Left ventricle myocardium inferior (tissue), 1 donor: ENCODE measurements at places on chromosomes 12 and 14. TPM values are rescaled to one million over a fixed set of nuclear protein-coding genes. Genes with fewer than 3 reads are reported as not detected.
A peak's percentile ranks its signal among the peaks of the same experiment; 100 is the strongest.

DNA sequence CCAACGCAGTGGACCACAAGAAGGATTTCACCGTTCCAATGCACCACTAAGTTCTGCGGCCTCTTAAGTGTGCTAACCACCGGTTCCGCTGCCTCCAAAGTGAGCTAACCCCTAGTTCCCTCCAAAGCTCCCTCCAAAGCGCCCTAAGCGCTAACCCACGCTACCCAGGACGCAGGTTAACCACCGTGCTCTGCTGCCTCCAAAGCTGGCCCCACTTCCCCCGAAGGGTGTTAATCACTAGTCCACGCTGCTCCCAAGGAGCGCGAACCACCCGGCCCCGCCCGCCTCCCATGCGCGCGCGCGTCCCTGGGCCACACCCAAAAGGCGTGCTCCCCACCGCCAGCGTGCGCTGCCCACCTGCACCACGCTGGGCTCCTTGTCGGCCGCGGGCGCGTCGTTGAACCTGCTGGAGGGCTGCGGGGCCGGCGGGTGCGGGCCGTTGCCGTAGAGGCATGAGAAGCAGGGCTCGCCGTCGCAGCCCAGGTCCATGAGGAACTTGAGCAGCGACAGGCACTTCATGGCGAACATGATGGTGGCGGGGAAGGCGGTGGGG, 11.7 kb downstream of the FAM181A start:
- no peak overlapping the region for H3K27ac ChIP-seq
- H3K36me3 ChIP-seq, result peaks cover 85% of the 10 kb centered on the region
- peak overlapping the region; percentile 46 for H3K4me3 ChIP-seq
- peaks cover 28% of the 10 kb centered on the region for H3K4me1 ChIP-seq

DNA sequence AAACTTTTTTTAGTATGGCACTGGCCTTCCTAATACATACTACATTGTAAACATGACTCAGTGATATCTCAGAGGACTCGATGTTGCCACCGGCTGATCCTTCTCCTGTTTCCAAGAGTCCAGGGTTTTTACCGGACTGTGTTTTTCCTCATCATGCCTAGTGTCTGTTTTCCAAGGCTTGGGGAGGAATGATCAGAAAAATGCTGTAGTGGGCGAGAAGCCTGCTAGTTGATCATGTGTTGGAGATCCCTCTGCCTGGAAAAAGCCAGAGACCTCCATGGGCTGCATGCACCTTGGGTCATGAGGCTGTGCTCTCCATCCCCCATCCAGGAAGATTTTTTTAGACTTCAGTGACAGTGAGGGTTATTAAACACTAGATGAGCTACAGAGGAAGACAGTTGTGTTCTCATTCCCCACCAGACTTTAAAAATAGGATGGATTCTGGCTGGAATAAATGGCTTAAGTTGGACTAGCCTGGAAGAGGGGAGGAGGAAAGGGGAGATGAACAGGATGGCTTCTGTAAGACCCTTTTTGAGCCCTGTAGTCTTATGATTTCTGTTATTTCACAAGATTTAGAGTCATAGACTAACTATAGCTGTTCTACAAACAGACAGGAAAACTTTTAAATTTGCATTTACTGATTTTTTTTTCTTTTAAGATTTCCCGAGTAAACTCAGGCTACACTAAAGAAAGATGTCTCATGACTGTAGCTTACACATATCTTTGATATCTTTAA, 145.7 kb downstream of the SAMD4A start:
- no peak for DNase-seq
- no peaks in the 10 kb centered on the region for H3K36me3 ChIP-seq
- peaks cover 94% of the 10 kb centered on the region for H3K4me1 ChIP-seq
- H3K4me3 ChIP-seq, result peak overlapping the region; percentile 26

GRCh38 chr14:87940382-87940781, 52.6 kb downstream of the GALC start:
- H3K4me1 ChIP-seq, result no peaks in the 10 kb centered on the region
- no peak overlapping the region for H3K4me3 ChIP-seq
- H3K36me3 ChIP-seq, result peaks cover 71% of the 10 kb centered on the region
- no peaks in the 10 kb centered on the region for H3K27me3 ChIP-seq

DNA sequence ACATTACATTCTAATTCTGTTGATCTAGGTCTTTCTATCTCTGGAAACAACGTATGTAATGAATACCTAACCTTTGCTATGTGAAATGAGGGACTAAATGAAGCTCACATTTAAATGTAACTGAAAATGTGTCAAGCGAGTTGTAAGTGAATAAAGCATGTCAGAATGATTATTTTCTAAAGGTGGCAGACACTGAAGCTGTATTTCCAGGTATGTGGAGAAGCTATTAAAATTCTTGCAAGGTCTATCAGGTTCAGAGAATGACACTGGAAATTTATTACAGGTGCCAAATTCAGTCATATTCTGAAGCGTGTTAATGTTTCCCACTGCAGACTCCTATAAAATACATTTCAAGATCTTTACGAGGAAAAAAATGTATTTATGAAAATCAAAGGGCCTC, 641.4 kb downstream of the RPS29 start:
- no peaks in the 10 kb centered on the region for H3K27me3 ChIP-seq
- no peak for DNase-seq
- no peaks in the 10 kb centered on the region for H3K36me3 ChIP-seq
- H3K27ac ChIP-seq, result no peak overlapping the region
- H3K4me1 ChIP-seq, result no peaks in the 10 kb centered on the region
- no peak overlapping the region for H3K4me3 ChIP-seq

DNA sequence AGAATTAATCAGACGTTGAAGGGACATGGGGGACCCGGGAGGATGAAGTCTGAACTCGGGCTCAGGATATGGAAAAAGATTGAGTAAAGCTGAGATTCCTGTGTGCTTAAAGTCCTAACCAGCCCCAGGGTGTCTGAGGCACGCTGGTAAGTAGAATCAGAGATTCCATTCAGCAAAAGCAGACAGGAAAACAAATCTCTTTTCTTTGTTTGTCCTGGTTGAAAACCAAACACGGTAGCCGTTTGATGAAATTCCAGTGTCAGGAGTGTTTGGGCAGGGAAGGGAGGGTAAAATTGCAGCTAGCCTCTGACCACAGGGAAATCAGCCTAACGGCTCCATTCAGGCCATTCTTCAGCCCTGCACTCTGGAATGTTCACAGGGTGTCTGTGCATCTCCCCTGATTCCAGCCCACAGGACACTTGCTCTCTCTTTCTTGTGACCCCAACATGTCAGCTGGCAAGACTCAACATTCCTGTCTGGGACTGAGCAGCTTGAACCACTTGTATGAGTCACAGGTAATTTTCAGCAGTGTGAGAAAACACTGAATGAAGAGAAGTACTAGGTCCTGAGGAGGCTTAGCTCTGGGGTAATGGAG, 31.0 kb downstream of the NINJ2 start:
- H3K4me1 ChIP-seq, result peaks cover 70% of the 10 kb centered on the region
- DNase-seq, result no peak
- peak overlapping the region; percentile 92 for H3K27ac ChIP-seq
- peak overlapping the region; percentile 20 for H3K4me3 ChIP-seq
- no peaks in the 10 kb centered on the region for H3K27me3 ChIP-seq

GRCh38 chr12:89960011-89960507, 251.4 kb upstream of the ATP2B1 start:
- H3K4me3 ChIP-seq, result no peak overlapping the region
- no peak for DNase-seq
- no peaks in the 10 kb centered on the region for H3K4me1 ChIP-seq
- peaks cover 15% of the 10 kb centered on the region for H3K27me3 ChIP-seq
- H3K27ac ChIP-seq, result no peak overlapping the region

DNA sequence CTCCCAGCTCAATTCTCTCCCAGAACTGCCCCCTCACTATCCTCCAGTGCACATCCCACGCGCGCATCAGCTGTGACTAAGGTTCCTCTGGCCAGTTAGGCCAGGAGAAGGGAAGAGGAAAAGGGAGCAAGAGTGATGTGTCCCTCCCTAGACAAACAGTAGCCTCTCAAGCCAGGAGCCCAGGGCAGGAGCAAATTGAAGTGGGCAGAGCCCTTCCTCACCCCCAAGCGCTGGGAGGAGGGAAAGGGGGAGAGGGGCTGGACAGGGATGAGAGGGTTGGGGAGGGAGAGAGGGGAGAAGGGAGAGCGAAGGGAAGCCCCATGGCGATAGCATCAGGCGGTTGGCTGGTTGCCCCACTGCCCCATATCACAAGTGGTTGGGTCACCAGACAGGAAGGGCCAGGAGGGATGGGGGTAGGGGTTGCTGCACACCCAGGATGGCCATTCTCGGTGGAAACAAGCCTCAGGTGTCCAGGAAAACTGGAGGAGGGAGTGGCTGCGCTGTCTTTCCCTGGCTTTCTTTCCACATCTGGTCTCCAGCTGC, 1.1 kb downstream of the CD63 start:
- peak overlapping the region; percentile 98 for H3K27ac ChIP-seq
- H3K4me3 ChIP-seq, result peak overlapping the region; percentile 91
- peaks cover 74% of the 10 kb centered on the region for H3K4me1 ChIP-seq
- H3K36me3 ChIP-seq, result peaks cover 40% of the 10 kb centered on the region

GRCh38 chr12:47112679-47113078, 32.9 kb upstream of the AMIGO2 start:
- no peaks in the 10 kb centered on the region for H3K4me1 ChIP-seq
- no peaks in the 10 kb centered on the region for H3K36me3 ChIP-seq
- no peak overlapping the region for H3K4me3 ChIP-seq
- no peak for DNase-seq
- H3K27me3 ChIP-seq, result no peaks in the 10 kb centered on the region

DNA sequence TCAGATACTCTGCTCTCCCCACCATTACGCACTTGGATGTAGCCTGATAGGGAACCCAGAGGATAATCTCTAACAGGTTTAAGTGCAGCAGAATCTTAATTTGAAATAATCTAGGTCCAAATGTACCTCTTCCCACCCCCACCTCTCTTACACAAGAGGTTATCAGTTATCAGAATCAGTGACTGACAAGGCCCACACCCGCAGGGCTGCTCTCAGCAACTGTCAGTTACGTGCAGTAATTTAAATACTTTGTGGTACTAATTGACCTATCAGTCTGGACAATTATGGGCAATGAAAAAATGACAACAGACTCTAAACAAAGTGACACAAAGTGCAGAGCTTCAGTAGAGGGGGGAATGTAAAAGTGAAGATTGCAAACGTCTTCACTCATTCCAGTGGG, 74.0 kb downstream of the CLIP1 start:
- no peak for DNase-seq
- peaks cover 21% of the 10 kb centered on the region for H3K4me1 ChIP-seq
- no peak overlapping the region for H3K4me3 ChIP-seq
- peaks cover 47% of the 10 kb centered on the region for H3K36me3 ChIP-seq
- H3K27ac ChIP-seq, result no peak overlapping the region

- H3K4me1 ChIP-seq, result no peaks in the 10 kb centered on the region
- no peak overlapping the region for H3K4me3 ChIP-seq
- H3K27me3 ChIP-seq, result no peaks in the 10 kb centered on the region
- DNase-seq, result no peak
- H3K36me3 ChIP-seq, result no peaks in the 10 kb centered on the region
- H3K27ac ChIP-seq, result no peak overlapping the region
These were observed 14.9 kb downstream of the SLC7A7 start for GRCh38 chr14:22800346-22800745.

DNA sequence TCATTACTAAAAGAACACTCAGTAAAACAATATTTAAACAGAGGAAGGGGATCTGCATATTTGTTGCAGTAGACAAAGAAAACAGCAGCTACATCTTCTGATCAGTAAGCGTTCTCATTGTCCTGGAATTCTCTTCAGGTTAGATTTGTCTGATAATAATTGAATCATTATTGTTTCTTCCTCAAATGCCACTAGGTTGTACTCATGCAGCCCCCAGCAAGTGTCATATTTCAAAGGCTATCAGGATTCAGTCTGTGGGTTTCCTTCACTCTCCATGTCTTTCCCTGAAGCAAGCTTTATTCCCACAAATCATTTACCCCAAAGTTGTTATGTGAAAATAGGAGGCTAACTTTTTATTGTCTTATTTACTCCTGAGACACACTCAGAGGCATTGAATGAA, 14.7 kb downstream of the PIK3C2G start:
- H3K36me3 ChIP-seq, result no peaks in the 10 kb centered on the region
- H3K4me3 ChIP-seq, result no peak overlapping the region
- DNase-seq, result no peak
- no peak overlapping the region for H3K27ac ChIP-seq
- H3K27me3 ChIP-seq, result no peaks in the 10 kb centered on the region
- H3K4me1 ChIP-seq, result no peaks in the 10 kb centered on the region

DNA sequence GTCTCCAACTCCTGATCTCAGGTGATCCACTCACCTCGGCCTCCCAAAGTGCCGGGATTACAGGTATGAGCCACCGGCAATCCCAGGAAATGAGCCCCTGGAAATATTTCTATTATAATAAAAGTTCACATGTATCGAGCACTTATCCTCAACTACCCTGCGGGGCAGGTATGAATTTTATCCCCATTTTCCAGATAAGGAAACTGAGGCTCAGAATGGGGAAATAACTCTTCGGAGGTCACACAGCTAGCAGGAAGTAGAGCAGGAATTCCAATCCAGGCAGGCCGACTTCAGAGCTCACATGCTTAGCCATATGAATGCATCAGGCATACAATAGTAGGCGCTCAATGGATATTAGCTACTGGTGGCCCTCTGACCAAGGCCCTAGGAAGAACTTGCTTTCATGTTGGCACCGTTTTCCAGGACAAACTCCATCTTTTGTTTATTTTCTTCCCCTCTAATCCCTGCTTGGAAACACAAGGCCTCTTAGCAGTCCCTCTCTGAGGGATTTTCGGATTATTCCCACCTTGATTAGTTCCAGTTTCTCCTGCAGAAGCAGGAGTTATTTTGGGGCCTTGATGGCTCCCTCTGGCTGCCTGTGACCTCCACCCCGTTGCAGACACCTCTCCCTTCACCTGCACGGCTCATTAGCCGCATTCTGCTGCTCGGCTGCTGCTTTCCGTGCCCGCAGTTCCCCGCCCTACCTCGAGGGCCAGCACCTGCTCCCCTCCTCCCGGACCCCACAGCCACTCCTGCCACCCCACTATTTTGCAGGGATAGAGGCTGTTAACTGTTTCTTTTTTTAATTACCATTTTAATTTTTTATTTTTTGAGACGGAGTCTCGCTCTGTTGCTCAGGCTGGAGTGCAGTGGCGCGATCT, 18.7 kb upstream of the POP5 start:
- peaks cover 6% of the 10 kb centered on the region for H3K27me3 ChIP-seq
- peaks cover 7% of the 10 kb centered on the region for H3K4me1 ChIP-seq
- no peak overlapping the region for H3K4me3 ChIP-seq
- H3K27ac ChIP-seq, result no peak overlapping the region
- DNase-seq, result no peak
- H3K36me3 ChIP-seq, result no peaks in the 10 kb centered on the region

DNA sequence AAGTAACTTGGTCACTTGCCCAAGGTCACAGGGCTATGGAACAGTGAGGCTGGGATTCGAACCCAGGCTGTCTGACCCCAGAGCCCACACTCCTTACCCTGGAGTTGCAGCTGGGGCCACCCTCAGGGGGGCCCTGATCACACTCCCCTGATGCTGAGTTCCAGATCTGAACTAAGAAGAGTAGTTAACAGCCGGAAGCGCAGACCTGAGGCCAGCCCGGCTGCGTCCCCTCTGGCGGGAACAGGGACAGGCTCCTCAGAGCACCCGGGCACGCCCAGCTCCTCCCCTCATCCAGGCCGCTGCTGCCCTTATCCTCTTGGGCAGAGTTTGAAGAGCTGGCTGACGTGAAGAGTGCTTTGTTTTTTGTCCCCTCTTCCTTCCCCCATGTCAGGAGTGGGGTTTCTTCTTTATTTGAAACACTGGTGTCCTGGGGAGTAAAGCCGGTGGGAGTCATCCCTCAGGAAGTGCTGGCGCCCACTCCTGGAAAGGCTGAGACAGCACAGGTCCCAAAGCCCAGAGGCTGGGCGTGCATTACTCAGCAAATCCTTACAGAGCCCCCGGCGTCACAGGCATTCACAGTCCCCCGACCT, 8.7 kb downstream of the PHB2 start:
- H3K36me3 ChIP-seq, result peaks cover 17% of the 10 kb centered on the region
- H3K4me3 ChIP-seq, result peak overlapping the region; percentile 38
- H3K27me3 ChIP-seq, result no peaks in the 10 kb centered on the region
- peaks cover 68% of the 10 kb centered on the region for H3K4me1 ChIP-seq
- H3K27ac ChIP-seq, result peak overlapping the region; percentile 86

ZNF605 gene
- 12.9 TPM for total RNA-seq

DPY19L2 gene
- 52.1 TPM for total RNA-seq
